SK-N-MC (cell line): ENCODE measurements at places on chromosomes 5 and 9.

GRCh38 chr5:59599729-59600128, 293.8 kb downstream of the PDE4D start:
- DNase-seq: no peak

DNA sequence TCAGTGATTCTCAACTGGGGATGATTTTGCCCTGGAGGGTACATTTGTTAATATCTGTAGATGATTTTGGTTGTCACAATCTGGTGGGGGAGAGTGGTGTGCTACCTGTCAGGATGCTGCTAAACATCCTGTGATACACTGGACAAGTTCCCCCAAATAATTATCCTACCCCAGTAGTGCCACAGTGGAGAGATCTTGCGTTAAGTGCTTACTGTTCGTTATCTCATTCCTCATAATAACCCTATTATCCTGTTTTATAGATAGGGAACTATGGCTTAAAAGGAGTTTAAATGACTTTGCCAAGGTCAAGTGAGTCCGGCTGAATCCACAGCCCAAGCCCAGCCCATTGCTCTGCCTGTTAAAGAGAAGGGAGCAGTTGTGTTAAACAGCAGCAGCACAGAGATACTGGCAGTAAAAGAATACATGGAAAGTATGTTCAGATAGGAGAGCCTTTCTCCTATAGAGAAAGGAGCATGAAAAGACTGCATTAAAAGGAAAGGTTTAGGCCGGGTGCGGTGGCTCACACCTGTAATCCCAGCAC, 15.4 kb downstream of the CNOT8 start:
- no peak for DNase-seq

DNA sequence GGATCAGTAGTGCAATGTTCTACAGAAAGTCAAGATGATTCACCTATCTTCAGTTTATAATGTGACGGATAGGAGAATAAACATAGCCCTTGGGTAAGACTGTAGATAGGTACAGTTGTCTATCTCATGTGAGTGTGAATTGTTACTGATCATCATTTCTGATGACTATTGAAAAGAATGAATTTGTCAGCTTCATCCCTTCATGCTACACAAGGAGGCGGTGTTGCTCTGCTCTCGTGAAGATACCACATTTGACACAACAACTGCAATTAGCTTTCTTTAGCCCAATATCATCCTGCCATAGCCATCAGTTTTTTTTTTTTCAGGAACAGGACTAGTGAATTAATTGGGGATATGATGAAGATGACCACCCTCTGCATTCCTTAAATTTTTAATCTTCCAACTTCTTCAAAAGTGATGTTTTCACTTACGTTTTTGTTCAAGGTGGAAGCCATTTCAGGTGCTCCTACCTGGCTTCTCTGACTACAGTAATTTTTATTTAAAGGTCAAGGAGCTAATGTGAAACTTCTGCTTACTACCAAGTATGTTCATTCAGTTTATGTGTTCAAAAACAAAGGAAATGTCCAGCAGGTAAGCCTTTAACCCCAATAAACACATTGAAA, 152.9 kb upstream of the MOCS2 start:
- no peak for DNase-seq

DNA sequence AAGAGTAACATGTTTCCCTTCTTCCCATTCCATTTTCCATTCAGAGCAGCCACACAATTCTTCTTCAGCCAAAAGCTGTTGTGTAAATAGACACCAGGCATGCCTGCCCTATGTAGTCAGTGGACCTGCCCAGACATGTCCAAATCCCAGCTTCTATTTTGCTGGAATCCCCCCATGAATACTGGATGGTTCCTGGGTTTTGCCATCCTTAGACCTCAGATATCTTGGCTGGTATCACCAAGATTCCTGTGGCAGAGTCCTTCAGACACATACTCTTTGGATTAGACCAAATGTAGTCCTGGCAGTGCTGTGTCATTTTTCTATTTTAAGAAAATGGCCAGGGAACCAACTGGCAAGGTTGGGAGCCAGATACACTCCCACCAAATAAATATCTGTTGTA, 10.3 kb downstream of the FST start:
- no peak for DNase-seq

GRCh38 chr9:7452378-7452777, 347.2 kb downstream of the DMAC1 start:
- no peak for DNase-seq

DNA sequence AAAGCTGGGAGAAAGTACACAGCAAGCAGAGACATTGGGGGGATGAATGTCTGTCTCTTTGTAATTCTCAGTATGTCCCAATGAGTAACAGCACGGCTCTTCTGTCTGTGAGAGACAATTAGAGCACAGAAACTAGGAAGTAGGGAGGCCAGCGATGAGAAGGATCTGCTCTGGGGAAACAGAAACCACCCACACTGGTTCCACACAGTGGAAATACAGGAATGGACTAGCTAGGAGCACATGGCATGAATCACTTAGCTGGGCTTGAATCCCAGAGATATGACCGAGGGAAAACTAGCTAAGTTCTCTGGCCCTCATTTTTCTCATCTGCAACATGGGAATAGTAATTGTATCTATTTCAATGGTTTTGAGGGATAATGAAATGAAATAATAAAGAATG, 895.9 kb downstream of the TLE4 start:
- no peak for DNase-seq

DNA sequence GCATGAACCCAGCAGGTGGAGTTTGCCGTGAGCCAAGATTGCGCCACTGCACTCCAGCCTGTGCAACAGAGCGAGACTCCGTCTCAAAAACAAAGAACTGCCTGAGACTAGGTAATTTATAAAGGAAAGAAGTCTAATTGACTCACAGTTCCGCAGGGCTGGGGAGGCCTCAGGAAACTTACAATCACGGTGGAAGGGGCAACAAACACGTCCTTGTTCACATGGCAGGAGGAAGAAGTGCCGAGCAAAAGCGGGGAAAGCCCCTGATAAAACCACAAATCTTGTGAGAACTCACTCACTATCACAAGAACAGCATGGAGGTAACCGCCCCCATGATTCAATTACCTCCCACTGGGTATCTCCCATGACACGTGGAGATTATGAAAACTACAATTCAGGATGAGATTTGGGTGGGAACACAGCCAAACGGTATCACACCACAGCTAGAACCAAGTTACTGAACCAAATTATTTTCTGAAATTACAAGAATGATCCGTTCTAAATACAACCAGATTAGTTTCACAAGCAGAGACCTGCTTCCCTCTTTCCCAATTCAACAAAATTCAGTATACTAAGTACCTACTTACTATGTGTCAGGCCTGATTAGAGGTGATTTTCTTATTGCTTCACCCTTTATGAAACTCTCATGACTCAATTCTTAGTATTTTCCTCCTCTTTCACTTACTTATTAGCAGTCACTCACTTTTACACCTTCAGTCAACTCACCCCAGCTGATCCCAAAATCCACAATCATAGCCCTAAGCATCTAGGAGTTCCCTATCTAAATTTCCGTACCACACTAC, 8.4 kb downstream of the UBTD2 start:
- DNase-seq: no peak

DNA sequence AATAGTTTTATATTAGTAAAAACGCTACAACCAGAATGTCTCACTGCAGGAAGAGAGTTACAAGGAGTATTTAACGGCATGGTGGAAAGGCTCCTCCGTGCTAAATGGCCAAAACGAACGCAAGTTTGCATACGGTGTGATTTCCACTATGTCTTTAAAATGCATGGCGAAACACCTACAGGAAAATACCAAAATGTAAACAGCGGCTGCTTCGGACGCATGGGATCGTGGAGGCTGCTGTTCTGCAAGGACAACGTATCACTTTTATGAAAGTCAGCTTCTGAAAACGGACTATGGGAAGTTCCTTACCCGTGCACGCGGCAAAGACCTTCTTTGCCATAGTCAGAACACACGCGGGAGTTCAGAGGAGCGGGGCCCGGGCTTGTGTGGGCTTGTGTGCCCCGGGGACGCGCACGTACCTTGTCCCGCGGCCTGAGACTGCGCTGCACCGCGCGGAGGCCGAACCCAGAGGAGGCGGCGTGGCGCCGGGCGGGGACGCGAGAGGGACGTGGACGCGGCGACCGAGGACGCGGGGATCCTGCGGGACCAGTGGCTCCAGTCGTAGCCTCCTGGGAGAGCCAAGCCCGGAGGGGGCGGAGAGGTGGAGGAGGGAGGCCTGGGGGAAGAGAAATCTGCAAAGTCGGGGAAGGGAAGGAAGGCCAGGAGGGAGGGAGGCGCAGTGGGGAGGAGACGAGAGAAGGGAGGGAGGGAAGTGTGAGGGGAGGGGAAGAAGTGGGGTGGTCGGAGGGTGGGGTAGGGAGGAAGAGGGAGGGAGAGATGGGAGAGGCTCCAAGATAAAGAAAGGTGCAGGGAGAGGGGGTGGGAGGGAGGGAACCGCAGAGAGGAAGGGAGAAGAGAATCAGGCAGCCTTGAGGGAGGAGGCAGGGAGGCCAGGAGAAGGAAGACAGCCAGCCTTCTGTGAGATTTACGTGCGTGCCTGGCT, at the start of gene CMBL:
Gene CMBL (minus strand): TSS at position 697 of the 943 bp plus-strand sequence. CDS start 17,140 bp downstream, outside the sequence.
- DNase-seq: no peak

DNA sequence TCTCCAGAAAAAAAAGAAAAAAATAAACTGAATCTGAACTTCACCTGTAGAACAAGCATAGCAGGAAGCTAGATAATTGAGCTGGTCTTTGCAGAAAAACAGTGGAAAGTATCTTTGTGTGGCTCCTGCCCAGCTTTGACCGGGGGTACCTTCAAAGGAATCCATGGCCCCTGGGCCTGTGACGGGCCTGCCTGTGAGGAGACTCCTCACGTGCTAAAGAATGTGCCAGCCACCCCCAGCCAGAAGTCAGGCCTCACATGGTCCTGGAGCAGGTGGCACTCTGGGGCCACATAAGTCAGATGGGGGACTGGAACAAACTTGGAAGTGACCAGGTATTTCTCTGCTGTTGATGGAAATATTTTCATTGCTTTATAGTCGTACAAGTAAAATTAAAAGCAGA, 4.1 kb downstream of the NDUFS6 start:
- no peak for DNase-seq

DNA sequence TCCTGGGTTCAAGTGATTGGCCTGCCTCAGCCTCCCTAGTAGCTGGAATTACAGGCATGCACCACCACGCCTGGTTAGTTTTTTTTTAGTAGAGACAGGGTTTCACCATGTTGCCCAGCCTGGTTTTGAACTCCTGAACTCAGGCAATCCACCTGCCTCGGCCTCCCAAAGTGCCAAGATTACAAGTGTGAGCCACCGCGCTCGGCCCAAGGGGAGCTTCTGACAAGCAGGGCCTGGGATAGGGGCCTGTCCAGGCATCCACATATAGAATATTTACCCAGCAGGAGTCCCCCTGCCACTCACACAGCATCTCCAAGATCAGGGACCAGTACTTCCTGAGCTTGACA, 10.1 kb downstream of the IRF1 start:
- DNase-seq: no peak

DNA sequence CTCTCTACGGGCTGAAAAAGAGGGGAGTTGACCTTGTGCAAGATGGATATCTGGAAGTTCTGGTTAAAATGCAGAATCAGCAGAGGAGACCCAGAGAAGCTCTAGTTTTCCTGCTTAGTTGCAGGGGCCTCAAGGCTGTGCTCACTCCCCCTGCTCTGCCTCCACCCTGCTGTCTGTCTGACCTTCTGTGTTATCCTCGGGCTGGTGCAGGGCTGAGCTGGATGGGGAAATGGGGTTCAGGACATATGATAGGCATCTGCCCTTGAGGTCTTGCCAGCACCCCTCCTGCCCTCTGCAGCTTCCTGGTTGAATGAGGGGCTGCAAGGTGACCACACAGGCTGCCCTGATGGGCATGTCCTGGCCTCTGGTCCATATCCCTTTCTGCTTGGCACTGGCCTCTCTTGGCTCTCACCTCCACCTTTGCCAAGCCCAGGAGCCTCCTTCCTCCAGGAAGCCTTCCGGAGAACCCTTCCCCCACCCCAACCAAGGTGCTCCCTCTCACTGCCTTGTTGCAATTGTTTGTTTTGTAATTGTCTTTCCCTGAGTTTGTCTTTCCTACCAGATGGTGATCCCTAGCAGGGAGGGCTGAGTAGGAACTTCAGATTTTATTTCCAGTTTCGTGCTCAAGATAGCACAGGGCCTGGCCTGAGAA, 1.3 kb downstream of the TMEM268 start:
- no peak for DNase-seq

- DNase-seq: no peak
Measured at GRCh38 chr9:79976257-79977073, 404.7 kb downstream of the TLE4 start.

GRCh38 chr5:428754-429452, 14.1 kb upstream of the EXOC3 start:
- DNase-seq: no peak

GRCh38 chr5:147310059-147310704, 75.4 kb downstream of the STK32A start:
- DNase-seq: no peak

GRCh38 chr5:173802670-173803165, 85.4 kb upstream of the CPEB4 start:
- no peak for DNase-seq
